Type B pancreatic cell (in vitro differentiated cells): ENCODE measurements at places on chromosomes 1 and 21.

DNA sequence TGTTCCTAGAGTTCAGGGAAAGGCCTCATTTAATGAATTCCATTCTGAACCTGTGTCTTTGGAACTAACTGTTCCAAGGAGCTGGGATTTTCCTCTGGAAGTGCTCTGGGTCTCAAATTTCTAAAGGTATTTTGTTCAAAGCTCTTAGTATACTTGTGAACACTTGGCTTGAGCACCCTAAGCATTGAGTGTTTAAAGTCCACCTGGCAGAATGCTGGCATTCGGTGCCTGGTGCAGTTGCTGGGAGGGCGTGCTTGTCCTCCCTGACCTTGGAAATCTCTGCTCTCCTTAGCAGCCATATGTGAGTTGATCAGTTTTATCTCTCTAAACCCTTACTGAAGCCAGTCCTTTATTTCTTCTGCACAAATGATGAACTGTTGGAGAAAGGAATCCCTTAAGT is 3.0 kb downstream of the MTARC2 start:
- no peak for DNase-seq

GRCh38 chr1:109882288-109883245 is 28.1 kb upstream of the CSF1 start:
- DNase-seq, result no peak

DNA sequence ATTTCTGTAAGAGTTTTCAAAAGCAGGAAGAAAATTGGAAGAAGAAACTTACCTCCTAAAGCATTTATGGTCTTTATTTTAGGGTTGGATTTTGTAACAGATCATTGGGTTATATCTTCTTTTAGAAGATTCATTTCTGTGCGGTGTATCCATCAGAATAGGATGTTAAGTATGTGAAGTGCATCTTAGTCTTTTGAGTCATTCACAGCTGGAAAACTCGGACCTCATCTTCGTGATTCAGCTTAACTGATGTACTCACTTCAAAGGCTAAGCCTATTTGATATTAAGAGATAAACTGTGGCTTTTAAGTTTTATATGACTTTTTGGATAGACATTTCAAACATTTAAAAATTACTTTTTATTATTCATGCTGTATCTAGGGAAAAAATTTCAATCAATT is 56.3 kb downstream of the GIPC2 start:
- DNase-seq, result no peak

- no peak for DNase-seq
These were observed 107.2 kb downstream of the KCNK1 start for GRCh38 chr1:233721004-233721595.

DNA sequence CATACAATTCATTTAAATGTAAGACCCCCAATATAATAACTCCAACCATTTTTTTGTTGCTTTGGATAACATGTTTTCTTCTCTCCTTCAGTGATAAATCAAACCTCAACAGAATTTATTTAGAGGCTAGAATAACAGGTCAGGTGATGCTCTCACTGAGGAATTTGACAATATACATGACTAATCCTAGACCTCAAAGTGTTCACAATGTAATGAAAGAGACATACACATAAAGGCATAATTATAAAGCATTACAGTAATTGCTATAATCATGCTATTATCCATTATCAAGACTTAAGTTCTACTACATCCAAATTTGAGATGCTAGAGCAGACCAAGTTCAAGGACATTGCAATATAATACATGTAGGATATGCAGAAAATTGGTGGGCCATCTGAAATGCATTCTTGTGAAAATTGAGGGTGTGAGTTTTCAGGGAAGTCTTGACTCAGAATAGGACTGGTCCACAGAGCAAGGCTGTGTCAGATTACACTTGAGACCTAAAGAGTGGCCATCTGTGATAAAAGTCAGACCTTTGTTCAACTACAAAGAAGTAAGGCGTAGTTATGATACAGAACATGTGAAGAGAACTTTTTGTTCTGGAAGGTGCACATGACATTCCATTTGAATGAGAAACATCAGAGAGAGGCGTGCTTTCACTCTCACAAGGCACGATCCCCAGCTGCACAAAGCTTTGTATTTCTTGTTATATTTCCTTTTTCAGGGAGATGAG is 45.5 kb downstream of the UTP25 start:
- no peak for DNase-seq

DNA sequence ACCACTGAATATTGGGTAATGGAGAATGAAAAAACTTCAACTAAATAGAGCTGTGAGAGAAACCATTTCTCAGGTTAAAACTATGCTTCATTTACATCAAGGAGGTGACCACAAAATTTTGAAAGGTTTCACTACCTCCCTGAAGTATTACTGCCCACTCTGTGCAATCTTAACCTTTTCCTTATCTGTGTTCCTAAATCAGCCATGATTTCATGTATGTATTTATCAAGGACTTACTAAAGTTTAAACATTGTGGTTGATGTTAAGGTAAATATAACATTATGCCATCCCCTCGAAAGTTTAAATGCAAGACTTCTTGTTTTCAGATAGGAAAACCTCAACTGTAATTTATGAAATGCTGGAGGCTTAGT is 84.4 kb downstream of the CLEC20A start:
- no peak for DNase-seq

DNA sequence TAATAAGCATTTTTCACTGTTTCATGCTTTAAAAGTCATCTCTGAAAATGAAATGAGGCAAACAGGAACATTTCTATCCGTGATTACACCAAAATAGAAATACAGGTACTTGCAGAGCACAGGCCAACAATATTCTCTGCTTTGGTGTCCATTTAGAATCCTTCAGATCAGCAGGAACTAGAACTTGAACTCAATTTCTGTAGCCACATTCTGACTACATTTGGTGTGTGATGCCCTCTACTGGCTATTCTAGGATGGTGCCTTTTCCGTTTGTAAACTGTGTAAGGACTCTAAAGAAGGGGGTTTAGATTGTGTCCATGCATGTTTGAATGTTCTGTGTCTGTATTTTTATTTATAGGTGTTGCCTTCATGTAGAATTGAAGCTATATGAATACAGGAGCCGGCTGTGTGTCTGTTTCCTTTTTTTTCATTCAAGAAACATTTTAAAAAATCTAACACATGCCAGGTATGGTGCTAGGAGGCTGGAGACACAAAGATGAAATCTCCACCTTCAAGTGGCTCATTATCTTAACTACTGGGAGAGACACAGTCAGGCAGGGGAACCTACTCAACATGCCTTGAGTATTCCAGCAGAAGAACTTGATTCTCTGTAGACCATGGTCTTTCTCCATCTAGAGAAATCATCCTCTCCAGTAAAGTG is 7.6 kb upstream of the ZNF326 start:
- no peak for DNase-seq

DNA sequence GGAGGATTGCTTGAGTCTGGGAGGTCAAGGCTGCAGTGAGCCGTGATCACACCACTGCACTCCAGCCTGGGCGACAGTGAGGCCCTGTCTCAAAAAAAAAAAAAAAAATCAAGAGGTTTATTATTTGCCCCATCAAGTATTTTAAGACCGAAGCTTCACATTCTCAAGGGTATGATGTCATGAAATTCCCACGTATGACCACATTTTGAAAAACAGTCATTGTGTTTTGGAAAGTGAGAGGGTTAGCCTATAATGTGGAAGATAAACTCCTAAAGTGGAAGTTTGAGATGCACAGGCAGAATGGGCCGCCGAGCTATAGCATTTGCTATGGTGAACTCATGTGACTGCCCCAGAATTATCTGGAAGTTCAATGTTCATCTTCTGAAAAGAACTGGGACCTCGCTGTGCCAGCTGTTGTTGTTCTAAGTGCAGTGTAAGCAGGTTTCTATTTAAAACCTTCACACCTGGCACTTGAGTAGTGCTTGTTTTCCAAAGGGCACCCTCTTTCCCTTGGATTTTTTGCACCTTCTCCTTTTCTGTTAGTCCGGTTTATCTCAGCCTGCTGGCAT is 96.9 kb upstream of the SLC25A33 start:
- DNase-seq, result no peak

GRCh38 chr1:206012086-206012859 is 9.1 kb upstream of the RAB7B start:
- DNase-seq, result no peak

DNA sequence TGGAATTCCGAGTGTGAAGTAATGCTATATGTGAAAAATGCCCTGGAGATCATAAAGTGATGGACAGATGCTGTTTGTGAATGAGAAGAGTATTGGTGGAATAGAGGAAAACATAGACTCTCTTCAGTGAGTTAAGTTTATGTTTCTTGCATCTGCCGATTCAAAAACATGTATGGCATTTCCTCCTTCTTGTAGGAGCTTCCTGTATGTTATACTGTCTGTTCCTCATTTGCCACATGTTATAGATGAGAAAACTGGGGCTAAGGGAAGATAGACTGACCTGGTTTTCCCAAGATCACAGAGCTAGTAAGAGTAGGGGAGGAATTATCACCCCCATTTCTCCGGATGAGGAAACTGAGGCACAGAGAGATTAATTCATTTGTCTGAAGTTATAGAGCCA is 41.1 kb upstream of the IL20 start:
- no peak for DNase-seq

- DNase-seq, result no peak
These were observed 14.1 kb upstream of the NCMAP start for GRCh38 chr1:24541711-24542346.

- no peak for DNase-seq
These were observed 96.4 kb downstream of the C1orf21 start for GRCh38 chr1:184483101-184483683.

DNA sequence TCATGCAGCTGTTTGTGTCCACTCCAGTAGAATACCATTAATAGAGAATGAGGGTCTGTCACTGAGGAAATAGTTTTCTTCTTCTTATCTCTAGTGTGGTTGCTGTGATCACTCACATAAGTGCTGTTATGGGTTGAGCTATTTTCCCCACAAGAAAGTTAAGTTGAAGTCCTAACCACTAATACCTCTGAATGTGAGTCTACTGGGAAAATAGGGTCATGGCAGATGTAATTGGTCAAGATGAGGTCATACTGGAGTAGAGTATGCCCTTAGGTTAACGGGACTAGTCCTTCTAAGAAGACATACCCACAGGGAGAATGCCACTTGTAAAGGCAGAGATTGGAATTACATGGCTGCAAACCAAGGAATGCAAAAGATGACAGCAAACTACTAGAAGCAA is 70.5 kb upstream of the COL24A1 start:
- DNase-seq, result no peak

DNA sequence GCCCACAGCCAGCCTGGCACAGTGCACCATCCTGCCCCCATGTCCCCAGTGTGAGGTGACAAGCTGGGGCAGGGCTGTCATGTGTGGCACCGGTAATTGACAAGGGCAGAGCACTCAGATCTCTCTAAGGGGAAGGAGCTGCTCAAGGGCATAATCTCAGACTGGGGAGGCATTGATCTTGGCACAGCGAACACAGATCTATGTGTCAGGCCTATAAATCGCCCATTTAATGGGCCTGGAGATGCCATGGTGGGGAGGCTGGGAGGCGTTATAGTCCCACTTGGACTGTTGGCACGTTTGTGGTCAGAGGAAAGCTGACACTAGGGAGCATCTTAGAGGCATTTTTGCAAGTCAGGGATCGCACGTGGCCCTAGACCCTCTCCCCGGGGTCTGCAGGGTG is 594.1 kb downstream of the PTPRU start:
- DNase-seq, result no peak

- DNase-seq, result no peak
These were observed 59.0 kb upstream of the DIP2A start for GRCh38 chr21:46399686-46400085.

GRCh38 chr1:212067787-212068186 is 32.2 kb downstream of the DTL start:
- no peak for DNase-seq

DNA sequence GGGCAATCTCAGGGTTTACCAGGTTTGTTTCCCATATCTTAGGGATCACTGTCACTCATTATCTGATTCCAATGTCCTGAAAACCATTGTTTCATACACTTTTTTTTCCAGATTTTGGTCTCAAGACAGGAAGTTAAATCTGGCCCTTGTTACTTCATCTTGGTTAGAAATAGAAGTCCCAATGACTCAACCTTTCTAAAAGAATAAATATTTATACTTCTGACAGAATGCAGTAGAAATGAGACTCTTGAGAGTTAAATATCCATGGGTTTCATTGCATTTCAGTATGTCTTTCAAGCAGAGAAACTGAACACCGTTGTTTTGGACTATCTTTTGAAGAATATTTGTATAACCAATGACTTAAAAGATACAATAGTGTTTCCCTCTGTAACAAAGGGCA is 19.8 kb upstream of the VCAM1 start:
- DNase-seq, result no peak

DNA sequence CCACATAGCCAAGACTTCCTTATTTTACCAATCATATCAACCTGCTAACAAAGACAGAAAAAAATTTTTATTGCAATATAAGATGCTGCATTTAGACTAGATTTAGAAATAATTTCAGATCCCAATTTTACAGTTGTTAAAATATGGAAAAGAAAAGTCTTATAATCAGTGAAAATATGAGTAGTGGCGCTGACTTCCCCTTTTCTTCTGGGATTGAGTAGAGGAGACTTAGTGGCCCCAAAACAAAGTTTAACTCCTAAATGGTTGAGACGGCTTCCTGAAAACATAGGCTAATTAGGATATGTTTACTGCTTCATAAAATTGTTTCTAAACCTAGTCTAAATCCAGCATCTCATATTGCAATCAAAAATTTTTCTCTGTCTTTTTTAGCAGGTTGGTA is 68.4 kb downstream of the RAB3GAP2 start:
- DNase-seq, result no peak

- peak; percentile 80 for DNase-seq
These were observed 28.1 kb downstream of the RABIF start for GRCh38 chr1:202860744-202861419.

GRCh38 chr1:67304023-67304422 is 3.6 kb upstream of the IL12RB2 start:
- DNase-seq, result no peak

- no peak for DNase-seq
These were observed 293.0 kb downstream of the MRPL39 start for GRCh38 chr21:25314247-25314646.

GRCh38 chr1:175081983-175082382 is 14.3 kb downstream of the TNN start:
- DNase-seq, result no peak

GRCh38 chr1:176903474-176903873 is 261.0 kb downstream of the ASTN1 start:
- DNase-seq, result no peak

DNA sequence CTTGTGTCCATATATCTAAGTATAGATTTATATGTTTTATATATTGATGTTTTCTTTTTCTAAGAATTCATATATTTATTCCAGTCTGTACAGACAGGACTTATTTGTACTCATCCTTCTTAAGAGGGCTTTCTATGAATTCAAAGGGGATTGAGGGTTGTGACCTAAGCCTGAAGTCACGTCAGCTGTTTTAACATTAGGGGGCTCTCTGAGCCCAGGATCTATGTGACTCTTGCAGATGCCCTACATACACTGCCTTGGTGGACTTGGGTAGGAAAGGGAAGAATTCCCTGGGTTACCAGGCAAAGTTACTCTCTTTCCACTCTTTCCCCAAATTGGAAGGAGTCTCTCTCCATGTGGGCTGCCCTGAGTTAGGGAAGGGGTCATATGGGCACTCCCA is 283.8 kb upstream of the DAB1 start:
- no peak for DNase-seq
